ENCODE measurements at places on chromosomes 2 and 18.

GRCh38 chr18:67973916-67974315 lies 457.4 kb upstream of the DSEL start:
- DNase-seq = no peak

DNA sequence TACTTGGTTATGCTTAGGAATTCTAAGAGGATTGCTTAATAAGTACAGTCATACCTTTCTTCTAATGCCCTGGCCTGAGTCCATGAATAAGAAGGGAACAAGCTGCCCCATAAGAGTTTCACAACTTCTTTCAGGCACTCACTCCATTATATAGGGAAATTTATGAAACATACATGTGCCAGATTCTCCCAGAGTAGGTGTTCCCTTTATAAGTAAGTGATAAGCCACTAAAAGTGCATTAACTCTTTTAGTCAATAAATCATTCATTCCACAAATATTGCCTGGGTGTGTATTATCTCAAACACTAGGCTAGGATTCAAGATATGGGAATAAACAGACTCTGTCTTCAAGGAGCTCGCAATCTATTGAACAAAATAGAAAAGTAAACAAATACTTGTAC lies 84.5 kb upstream of the RBBP8 start:
- no peak for DNase-seq

DNA sequence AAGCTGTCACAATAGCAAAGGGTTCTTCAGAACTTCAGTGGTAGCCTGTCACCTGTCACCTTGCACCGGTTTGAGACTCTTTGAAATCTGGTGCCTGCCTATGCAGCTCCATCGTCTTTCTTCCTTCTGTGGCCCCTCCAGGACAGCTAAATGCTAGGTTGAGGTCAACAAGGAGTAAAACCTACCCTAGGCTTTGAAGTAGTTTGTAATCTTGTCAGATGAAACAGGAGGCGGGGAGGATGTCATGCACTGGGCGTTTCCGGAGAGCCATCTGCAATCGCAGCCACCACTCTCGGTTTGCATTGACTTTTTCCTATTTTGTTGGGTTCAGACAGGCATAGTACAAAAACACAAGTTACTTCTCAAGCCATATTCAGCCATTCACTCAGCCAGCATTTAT lies 116.7 kb downstream of the LPIN1 start:
- DNase-seq = no peak

DNA sequence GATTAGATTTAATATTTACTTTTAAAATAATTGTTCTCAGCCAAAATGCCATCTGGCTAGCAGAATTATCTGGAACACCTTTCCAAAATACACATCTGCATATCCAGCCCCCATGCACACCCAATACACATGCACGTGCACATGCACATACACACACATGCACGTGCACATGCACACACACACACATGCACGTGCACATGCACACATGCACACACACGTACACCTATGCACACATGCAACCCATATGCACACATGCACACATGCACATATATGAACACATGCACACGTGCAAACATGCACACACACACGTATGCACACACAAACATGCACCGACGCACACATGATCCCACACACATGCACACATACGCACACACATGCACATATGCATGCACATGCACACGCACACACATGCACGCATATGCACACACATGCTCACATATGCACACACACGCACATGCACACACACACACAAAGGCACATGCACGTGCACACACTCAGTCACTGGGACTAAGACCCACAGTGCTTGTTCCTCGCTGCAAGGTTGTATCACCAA lies 53.5 kb downstream of the COPS8 start:
- no peak for DNase-seq

DNA sequence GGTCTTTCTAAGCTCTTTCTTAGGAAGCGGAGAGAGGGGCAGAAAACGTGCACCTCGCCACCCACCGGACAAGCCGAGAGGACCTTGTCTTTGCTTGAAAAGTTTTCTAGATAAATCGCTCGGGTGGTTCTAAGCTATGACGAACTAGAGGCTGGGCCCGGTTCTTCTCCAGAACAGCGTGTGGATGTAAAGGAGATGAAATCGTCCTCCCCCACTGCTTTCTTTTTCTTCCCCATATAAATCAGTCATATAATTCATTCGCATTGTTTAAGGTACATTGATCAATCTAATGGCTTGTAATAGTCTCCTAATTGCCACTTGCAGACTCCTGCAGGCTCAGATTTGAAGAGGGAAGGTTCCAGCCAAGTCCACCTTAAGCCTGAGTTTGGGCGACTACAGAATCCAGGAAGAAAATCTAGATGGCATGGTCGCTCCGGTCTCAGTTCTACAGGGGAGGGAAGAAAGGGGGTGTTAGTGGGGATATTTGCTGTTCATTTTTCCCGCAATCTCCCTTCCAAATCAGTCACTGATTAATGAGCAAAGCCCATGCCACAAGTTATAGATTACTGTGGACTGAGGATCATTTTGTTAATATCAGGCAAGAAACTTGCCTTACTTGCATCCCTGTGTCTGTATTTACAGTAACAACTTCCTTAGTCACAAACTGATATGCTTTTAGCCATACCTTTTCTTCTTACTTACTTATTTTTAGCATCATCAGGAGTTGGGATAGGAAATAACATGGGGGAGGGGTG lies 5.6 kb upstream of the SP9 start:
- no peak for DNase-seq

Measured in hippocampal formation (tissue), 2 donors.